ENCODE measurements at places on chromosomes 4 and X.

DNA sequence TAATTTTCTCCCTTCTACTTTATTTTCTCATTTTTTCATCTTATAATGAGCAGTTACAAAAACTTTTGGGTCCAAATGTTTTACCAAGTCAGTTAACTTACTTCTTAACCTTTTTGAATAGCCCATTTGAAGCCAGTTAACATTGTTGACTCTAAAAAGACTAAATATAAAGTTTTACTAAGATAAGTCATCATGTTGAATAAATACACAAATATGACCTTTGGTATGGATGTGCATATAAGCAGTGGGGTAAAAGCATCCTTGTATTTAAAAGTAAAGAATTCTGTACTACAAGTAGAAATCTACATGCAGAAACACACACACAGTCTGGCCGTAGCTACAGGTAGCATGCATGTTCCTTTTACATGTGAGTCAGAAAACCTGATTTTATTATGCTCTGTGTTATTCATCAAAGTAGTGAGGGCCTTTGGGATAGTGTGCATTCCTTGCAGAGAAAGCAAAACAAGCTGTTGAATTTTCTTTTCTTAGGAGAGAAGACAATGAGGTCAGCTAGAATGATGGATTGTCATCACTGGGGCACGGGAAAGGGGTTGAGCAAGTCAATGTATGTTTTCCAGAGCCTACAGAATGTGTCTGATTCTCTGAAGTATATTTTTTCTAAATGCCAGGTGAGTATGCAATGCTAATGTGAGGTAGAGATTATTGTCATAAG, 533.2 kb upstream of the AGA start:
- DNase-seq = no peak

- no peak for DNase-seq
These were observed 378.7 kb downstream of the C4orf33 start for GRCh38 chr4:129474698-129475097.

GRCh38 chr4:42750091-42750490, 93.2 kb upstream of the ATP8A1 start:
- no peak for DNase-seq

- no peak for DNase-seq
These were observed 308.5 kb downstream of the CENPC start for GRCh38 chr4:67236788-67237187.

- DNase-seq = no peak
These were observed 208.7 kb downstream of the CBLL2 start for GRCh38 chrX:22481436-22481835.

DNA sequence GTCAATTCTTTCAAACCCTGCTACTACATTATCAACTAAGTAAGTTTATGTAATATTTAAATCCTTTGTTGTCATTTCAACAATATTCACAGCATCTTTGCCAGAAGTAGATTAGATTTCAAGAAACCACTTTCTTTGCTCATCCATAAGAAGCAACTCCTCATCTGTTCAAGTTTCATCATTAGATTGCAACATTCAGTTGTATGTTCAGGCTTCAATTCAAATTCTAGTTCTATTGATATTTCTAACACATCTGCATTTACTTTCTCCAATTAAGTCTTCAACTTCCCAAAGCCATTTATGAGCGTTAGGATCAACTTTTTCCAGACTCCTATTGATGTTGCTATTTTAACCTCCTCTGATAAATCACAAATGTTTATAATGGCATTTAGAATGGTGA, 66.1 kb downstream of the BMP3 start:
- DNase-seq = no peak

DNA sequence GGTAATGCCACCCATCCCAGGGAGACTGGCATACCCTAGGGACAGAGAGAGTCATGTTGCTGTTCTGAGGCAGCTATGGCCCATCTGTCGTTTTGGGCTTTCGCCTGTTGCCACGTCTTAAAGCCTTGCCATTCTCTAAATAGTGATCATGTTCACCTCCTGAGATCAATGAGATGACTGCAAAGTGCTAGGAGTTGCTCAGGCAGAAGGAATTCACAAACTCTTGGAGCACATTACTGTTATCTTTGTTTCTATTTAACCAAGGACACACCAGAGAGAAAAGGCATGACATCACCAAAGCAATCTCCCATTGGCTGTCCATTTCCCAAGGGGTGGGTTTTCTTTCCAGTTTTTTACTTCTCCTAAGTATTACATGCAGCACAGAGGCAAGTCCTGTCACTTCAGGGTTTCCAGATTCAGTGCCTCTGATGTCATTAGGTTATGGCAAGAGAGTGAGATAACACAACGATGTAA, 37.1 kb upstream of the SETD7 start:
- peak; percentile 24 for DNase-seq

DNA sequence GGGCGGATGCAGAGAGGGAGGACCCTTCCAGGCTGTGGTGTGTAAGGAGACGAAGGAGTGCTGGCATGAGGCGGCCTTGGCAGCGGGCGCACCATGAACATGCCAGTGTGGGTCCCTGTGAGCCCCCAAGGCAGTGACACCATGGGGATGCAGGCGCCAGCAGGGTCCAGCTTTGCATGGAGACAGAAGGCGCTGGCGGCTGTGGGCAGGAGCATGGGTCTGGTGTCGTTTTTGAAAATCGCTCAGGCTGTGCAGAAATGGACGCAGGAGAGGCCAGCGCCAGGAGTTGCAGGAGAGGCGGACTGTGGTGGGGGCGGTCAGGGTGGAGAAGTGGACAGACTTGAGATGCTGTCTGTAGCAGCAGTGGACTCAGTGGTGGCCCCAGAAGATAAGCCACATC, 56.1 kb downstream of the PCGF3 start:
- DNase-seq = no peak

GRCh38 chr4:172786039-172786792, 382.4 kb upstream of the GALNT7 start:
- no peak for DNase-seq

- DNase-seq = no peak
These were observed 18.3 kb downstream of the CXCR3 start for GRCh38 chrX:71599965-71600364.

DNA sequence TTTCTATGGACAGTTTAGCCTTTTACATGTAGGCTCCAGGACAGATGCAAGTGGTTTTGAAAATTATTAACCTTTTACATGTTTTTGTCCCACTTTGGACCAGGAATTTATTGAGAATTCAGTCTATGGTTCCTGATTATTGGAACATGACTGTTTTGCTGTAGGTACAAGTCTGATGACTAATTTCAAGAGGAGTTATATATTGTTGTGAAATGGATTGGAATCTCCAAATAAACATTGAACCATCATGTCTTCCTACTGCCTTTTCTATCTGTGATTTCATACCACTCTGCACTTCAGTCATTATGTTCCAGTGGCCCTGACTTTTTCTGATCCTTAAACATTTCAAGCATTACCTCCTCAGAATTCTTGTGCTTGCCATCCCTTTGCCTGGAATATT, 35.9 kb downstream of the TBC1D19 start:
- no peak for DNase-seq

- DNase-seq = no peak
These were observed 1115.5 kb downstream of the NLGN4X start for GRCh38 chrX:5113128-5113527.

- DNase-seq = no peak
These were observed 120.0 kb downstream of the ADGRL3 start for GRCh38 chr4:61320154-61320553.

DNA sequence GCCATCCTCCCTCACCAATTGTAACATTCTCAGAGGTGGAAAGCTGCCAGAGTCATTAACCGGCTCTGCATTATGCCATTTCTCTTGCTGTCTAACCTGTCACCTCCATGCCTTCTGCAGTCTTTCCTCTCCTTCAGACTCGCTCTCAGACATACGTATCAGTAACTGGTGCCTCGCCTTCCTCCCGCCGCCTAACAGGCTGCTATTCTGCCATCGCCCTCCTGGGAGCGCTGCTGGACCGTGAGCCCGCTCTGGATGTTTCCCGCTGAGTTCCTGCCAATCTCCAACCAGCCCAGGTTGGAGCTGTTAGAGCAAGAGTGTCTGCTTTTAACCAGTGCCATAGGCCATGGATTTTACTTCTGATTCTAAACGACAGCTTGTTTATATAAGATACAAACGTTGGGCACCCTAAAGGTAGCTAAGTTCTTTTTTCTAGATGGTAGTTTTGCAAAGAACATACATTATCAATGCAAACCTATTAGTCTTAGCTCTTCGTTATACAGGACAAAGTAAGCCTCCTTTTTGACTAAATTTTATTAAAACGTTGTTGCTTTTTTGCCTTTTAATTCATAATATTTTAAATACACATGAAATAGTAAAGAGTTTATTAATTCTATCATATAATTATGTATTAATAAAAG, 59.5 kb upstream of the NEIL3 start:
- peak; percentile 24 for DNase-seq

DNA sequence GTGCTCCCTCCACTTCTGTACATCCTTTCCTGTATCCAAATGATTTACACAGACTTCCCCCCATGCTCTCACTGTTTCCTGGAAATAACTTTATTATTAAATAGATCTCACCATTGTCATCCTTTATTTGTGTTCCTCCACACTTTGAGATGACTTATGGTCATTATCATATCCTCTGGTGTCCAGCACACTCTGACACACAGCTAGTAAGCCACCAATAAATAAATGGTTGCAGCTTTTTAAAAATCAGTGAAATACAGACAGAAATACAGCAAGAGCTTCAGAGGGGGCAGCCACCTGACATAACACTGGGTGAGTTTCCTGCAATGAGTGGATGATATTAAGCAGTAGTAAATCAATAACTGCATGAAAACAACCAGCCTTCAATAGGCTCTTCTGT, 2036.4 kb upstream of the AGA start:
- DNase-seq = no peak

- DNase-seq = no peak
These were observed 9.4 kb downstream of the TASL start for GRCh38 chrX:30568136-30568535.

DNA sequence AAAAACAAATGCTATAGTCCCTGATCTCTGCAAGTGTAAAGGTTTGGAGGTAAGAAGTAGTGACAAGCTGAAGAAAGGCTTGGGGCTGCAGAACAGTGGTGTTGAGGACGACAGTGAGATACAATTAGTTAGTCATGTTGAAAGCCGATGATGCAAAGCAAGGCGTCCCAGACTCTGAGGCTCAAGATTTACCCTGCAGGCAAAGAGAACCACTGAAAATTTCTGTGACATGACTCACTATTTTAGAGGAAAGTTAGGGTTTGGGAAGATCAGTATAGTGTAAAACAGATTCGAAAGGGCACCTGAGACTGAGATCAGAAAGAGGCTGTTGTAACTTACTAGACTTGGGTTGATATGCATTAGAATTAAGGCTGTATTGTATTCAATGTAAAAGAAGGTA, 281.3 kb upstream of the FTHL17 start:
- DNase-seq = peak; percentile 3

DNA sequence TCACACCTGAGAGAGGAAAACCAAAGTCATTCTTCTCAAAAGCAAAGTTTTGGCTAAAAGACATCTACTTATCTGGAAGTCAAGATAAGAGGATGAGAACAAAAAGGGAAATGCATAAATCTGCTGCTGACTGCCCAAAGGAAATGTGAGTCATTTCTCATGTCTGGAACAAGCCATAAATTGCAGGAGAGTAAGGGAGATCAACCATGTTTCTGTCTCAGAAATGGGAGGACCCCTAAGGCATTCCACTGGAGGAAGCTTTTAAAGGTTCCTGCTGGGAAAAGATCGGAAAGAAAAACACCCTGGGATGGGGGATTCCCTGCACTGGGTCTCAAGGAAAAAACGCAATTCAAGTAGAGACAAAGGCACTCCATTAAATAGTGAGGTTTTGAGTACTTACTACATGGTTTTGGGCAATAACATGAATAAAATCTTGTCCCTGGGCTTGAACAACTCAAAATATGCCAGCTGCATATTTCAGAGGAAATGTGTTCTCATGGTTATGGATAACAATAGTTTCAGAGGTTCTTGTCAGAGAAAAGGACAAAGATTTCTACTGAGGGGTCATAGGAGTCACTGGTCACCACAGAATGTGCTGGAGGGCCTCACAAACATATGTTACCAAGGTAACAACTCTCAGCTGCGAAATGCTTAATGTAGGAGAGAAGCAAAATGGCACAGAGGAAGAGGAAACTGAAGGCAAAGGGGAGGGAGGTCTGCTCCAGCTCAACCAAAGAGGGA, 19.3 kb downstream of the GPR143 start:
- DNase-seq = no peak

DNA sequence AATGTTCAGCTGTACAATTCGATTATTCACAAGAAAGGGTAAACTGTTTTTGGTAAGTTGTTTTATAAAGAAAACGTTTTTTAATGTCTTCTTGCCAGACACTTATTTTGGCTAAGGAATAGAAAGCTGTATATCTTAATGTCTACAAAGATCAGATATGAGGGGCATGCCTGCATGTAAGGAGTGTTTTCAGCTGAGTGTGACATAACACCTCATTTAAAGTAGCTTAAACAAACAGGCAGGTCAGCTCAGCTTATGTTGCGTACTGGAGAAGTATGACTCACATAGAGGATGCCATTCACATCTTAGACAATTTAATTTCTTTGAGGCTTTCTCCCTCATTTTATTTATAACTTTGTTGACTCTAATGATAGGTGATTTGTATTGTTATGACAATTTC, 30.4 kb downstream of the LAMTOR3 start:
- no peak for DNase-seq

DNA sequence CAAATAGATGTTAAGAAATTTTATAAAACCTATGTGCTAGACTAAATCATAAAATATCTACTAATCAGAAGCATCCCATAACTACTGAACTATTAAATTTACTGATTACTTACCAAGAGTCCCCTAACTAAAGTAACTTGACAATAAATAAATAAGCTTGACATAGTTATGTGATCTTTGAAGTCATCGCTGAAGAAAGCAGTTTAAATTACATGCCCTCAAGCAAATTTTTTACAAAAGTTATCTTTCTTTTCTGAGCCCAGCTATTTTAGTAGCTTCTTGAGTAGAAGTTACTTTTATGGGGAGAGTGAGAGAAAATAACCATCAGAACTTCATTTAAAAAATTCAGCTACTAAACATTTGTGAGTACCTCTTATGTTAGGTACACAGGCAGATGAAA, 150.9 kb upstream of the FAM241A start:
- DNase-seq = no peak

- DNase-seq = no peak
These were observed 17.6 kb upstream of the HS3ST1 start for GRCh38 chr4:11446155-11446811.

DNA sequence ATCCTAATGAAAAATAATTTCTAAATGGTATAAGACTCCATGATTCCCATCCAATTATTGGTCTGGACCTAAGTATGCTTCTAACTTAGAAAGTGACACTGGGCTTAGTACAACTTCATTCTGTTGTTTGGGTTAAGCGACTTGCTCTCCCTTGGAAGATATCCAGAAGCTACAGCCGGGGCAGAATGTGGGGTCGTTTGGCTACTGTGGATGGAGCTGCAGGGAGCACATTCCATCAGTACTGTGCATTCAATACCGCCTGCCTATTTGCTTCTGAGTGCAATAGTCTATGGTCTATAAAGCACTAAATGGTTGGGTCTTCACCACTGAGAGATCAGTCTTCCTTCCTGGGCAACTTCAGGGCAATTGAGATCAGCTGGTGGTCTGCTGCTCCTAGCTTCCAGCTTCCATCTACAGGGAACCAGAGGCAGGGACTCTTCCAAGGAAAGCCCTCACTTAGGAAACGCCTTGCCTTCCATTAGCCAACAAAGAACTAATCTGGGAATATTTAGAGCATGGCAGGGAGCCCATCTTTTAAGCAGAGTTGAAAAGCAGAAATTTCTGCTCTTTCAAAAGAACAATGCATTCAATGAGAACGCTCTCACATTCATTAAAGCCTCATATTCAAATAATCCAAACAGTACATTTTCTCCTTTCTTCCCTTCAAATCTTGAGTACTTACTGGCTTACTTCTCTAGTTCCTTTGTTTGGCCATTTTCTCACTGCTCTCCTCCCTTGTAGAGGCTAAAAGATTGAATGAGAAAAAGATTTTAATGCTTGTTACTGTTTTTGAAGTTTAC, 1049.9 kb upstream of the TENM3 start:
- DNase-seq = no peak

Data from H54 (cell line).